ENCODE measurements at places on chromosomes 12 and 14.
A peak's percentile ranks its signal among the peaks of the same experiment; 100 is the strongest.

- DNase-seq, result no peak
These were observed 2.6 kb downstream of the LIN7A start for GRCh38 chr12:80935111-80935510.

DNA sequence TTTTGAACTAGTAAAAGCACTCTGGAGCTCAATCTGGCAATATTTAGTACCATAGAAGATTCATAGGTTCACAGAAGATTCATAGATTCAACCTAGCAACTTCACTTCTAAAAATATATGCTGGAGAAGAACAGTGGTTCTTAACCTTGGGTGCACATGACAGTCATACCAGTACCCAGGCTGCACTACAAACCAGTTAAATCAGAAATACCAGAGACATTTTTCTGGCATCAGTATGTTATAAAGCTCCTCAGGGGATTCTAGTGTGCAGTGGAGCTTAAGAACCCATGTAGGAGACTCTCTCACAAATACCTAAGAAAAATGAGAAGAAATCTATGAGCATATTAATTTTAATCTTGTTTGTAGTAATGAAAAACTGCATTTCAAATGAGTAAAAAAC is 46.6 kb downstream of the CNTN1 start:
- DNase-seq, result no peak

GRCh38 chr14:41623736-41624135 is 17.1 kb downstream of the LRFN5 start:
- DNase-seq, result no peak

- DNase-seq, result no peak
These were observed 6.5 kb upstream of the PIWIL1 start for GRCh38 chr12:130331146-130331545.

GRCh38 chr14:76267322-76268046 is 108.5 kb upstream of the ESRRB start:
- no peak for DNase-seq

- DNase-seq, result no peak
These were observed 32.4 kb upstream of the AP4S1 start for GRCh38 chr14:30993071-30993470.

DNA sequence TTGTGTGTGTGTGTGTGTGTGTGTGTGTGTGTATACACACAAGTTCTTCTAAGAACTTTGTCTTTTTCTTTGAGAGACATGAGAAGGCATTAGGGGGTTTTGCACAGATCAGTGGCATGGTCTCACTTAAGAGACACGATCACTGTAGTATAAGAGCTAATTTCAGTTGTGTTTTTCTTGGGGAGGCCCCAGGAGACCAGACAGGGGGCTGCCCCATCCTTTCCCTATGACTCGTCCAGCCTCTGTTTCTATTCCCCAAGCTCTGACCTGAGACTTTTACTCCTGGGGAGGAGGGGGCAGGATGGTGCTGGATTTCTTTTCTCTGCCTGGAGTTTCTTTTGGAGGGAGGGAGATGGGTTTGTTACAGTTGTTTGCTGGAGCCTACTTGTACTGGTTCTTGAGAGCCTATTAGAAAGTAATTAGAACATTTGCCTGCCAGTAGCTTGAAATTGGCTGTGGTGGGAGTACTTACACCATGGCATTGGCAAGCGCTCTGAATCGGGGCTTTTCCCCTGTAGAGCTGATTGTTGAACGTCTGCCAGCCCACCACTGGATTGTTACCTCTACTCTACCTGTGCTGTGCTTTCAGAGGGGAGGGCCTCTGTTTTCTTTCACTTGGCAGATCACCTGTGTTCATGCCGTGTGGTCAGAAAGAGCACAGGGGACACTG is 109.5 kb downstream of the TSPAN9 start:
- no peak for DNase-seq

DNA sequence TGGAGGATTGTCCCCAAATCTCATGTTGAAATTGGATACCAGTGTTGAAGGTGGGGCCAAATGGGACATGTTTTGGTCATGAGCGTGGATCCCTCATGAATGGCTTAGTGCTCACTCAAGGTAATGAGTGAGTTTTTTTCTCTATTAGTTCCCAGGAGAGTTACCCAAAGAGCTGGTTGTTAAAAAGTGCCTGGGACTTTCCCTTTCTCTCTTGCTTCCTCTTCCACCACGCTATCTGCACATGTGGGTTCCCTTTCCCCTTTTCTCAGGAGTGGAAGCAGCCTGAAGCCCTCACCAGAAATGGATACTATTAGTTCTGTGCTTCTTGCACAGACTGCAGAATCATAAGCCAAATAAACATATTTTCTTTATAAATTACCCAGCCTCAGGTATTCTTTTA is 465.4 kb downstream of the FSCB start:
- no peak for DNase-seq

GRCh38 chr12:4444031-4444430 is 1.6 kb downstream of the FGF6 start:
- no peak for DNase-seq

- DNase-seq, result peak; percentile 17
These were observed 54.0 kb downstream of the ZNF641 start for GRCh38 chr12:48296586-48297282.

GRCh38 chr12:40742041-40742440 is 49.8 kb downstream of the CNTN1 start:
- no peak for DNase-seq

- no peak for DNase-seq
These were observed 40.4 kb upstream of the LDHB start for GRCh38 chr12:21697904-21698630.

DNA sequence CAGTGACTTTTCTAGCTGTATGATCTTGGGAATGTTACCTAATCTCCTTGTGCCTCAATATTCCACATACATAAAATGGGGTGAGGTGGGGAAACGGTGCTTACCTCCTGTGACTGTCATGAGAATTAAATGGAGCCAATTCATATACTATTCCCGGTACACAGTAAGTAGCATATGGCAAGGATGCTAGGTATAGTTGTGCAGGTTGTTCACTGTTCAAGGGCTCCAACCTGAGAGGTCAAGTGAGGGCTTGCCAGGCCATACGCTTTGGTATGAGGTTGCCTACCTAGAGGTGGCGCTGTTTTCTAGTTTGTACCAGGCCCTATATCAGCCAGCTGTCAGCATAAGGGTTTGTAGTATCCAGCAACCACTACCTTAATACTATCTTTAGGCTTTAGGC is 3.6 kb upstream of the BATF start:
- no peak for DNase-seq

DNA sequence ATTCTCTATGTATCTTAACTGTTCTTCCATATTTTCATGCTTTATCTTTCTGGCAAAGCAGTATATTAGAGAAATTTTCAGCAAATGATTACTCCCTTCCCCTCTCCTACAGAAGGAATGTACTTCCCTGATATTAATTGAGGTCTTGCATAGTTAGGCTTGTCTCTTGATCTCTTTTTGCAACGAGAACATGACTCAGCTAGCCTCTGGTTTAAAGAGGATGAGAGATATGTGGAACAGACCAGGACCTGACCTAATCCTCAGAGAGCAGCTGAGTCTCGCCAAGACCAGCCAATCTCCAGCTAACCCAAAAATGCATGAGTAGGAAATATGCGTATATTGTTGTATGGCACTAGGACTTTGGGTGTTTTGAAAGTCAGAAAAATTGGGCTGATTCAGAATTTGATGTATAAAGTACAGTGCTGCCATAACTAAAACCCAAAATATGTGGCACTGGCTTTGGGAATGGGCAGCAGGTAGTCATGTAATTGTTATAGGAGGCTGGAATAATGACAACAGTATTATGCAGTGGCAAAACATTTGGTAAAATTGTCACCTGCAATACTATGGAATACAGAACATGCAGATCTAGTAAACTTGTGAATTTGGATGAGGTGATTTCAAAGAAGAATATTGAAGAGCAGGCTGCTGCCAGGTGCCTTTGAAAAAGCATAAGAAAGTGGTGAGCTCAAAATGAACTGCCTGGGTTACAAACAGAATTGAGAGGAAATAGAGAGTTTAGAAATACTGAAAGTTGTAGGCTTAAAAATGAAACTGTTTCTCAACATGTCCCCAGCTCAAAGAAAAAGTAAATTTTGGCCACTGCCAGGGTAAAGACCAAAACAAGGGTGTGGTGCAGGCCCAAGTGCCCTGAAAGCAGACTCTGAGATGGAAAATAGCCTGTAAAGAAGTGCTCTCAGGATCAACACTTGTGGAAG is 9.3 kb upstream of the USP15 start:
- DNase-seq, result no peak

GRCh38 chr14:69886453-69887242 is 7.4 kb downstream of the SMOC1 start:
- DNase-seq, result no peak

DNA sequence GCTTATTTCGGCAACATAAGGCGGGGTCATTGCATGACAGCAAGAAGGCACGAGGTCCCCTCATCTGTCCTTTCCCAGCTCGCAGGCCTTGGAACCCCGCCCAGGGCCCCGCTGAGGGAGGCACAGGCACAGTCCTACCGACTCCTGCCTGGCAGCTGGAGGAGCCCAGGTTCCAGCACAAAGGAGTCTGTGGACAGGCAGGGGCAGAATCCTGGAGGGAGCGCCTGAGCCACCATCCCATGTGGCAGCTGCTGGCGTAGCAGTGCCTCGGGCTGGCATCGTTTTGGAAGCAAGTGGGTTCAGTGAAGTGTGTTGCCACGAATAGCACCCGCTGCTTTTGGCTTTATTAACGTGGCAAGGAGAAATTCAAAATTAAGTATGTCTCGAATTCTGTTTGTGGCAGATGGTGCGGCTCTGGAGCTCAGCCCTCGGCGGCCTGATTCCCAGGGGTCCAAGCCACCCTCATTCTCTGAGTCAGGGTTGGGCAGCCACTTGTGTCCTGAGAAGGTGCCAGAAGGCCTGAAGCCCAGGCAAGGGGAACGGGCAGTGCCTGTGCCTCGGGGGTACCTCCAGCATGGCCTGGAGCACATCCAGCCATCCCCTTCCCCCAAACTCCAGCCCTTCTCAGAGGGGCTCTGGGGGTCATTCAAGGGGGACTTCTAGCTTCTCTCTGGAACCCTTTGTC is 35.9 kb downstream of the SLC8B1 start:
- DNase-seq, result peak; percentile 48

DNA sequence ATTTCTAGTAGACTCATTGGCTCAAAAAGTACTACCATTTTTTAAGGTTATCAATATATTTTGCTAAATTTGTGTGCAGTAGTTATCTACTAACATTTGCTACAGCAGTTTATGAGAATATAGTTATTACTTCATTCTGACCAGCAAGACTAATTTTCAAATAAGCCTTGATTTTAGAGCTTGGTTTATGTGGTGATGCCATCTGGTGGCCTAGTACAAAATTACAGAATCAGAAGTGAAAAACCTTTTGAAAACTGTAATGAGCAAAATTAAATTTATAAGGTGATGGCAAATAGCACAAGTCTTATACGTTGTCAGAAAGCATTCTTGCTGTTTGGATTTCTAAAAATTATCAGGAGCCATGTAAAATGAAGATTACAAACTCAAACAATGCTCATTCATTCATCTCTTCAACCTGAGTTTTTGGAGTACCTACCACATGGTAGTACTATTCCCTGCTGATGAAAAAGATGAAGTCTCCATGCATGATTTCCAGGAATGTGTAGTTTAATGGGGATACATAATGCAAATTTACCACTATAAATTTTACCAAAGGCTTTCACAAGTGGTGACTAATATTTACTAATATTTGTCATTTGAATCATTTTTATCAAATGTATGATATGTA is 51.0 kb downstream of the MAGOHB start:
- no peak for DNase-seq

- no peak for DNase-seq
These were observed 24.7 kb upstream of the MAP1LC3B2 start for GRCh38 chr12:116534311-116535121.

DNA sequence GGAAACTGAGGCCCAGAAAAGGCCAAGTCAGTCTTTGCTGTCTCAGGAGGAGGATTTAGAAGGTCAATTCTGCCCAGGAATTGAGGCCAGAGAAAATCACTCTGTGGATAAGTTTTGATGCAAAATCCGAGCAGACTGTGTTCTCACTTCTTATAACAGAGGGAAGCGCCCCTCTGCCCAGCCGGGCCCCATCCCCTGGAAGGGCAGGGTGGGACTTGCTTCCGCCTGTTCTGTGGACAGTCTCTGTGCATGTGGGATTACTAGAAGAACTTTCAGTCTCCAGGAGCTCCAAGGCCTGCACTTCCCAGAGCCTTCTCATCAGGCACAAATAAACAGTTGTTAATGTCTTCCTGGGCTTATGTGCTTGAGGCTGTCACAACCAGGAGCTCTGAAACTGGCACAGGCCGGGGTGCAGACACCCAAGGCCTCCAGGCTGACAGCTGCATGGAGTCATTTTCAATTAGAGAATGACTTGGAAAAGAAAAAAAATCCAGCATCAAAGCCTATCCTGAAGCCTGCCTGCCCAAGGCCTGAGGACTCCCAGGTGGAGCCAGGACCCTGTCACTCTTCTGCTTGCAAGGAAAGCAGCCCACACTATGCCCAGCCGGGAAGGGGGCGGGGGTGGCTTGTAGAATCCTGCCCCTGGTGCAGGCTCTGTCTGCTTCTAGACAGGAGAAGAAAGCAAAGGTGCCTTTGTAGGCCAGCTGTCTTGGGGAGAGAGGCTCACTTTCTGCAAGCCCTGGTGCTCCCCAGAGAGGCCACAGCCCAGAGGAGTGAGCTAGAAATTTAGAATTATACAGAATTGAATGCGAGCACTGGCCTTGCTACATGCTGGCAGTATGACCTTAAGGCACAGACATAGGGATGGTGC is 84.7 kb downstream of the NTF3 start:
- DNase-seq, result no peak

DNA sequence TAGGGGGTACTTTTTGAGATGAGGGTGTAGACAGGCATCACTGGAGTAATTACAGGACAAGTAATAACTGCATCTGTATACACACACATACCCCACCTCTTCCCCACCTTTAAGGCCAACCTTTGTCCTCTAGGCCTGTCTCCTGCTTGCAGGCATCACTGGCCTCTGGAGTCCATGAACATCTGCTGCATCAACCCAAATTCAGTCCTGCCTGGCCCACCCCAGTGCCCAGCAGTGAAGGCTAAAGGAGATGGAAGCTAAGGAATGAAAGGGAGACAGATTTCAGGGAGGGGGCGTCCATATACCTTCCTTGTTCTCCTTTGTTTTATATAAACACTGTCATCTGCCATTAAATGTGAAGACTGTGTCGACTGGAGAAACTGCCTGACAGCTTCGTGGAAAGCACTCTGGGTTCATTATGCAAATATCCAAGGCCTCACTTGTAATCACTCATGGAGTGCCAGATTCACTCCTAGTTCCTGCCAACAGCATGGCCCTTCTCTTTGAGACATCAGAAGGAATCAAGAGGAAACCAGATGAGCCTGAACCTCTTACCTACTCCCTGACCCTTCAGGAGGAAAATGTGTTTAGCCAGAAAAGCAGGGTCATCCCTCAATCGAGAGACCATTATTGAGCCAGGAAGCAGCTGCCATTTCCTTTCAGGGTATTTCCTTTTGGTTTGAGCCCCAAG is 64.4 kb downstream of the SERPINA3 start:
- DNase-seq, result no peak

GRCh38 chr12:11756022-11756421 is 106.5 kb downstream of the ETV6 start:
- DNase-seq, result no peak

GRCh38 chr14:56196274-56196673 is 78.1 kb downstream of the PELI2 start:
- no peak for DNase-seq

DNA sequence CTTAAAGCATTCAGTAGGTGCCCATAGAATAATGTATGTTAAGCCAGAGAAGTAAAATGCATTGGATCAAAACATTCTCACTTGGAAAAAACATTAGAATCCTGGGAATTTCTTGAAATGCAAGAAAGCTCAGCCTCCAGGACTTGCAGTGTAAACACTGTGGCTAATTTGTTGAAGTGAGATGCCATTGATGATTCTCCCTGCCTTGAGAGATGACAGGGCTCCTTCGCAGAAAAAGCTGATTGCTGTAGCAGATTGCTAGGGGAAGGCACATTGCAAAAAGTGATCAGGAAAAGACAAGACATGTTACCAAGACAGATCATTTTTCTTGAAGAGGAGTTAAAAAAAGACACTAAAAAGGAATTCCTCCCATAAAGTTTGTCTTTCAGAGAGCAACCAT is 204.2 kb upstream of the HMGA2 start:
- DNase-seq, result no peak
